Inflammatory macrophage treated with lipopolysaccharide for 4 hours (primary cell): ENCODE measurements at places on chromosomes 12 and 14.

DNA sequence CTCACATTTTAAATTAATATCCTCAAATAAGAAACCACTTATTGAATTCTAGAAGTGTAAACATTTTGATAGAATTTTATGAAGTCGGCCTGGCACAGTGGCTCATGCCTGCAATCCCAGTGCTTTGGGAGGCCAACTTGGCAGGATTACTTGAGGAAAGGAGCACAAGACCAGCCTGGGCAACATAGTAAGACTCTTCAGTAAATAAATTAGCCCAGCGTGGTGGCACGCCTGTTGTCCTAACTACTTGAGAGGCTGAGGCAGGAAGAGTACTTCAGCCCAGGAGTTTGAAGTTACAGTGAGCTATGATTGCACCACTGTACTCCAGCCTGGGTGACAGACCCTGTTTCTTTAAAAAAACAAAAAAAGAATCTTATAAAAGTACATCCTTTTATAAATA is 8.9 kb upstream of the ZNF410 start:
- DNase-seq, result no peak

DNA sequence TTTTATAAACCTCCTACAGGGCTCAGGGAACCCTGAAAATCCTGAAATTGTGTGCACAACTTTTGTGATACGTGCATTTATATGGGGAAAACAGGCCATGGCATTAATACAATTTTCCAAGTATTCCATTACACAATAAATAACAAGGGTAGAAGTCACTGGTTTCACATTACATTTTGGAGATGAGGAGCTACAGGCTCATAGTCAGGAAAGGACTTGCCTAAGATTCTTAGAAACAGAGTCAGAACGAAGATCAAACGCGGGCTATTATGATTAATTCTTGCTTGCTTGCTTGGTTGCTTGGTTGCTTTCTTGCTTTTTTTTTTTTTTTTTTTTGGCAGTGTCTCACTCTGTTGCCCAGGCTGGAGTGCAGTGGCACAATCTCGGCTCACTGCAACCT is 16.7 kb downstream of the NOS1 start:
- no peak for DNase-seq

DNA sequence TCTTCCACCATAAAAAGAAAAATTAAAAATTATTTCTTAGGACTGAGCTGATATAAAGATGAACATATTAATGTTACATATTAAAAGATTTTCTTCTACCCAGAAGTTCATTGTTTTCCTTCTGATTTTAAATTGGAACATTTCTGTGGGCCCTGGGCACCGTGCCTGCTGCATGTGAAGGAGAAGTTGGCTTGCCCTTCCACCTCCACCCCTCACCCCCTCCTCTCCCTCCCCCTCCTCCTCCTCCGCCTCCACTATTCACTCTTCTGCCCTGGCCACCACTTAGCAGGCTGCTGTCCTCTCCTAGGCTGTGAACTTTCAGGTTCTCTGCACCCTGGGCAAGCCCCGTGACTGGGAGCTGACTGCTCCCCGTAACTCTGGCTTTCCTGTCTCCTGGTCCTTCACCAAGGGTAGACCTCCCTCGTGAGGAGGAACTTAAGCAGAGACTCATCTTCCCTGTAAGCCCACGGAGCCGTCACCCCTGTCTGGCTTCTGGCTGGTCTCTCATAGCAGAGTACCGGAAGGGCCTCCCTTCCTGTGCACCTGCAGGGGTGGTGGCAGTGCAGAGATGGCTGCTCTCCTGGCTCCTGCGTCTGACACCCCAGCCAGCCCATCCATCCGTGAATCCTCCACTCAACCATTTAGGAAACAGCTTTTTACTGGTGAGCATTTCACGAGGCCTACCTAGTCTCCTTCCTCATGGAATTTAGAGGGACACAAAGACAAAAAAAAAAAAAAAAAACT is 12.8 kb downstream of the TUNAR start:
- no peak for DNase-seq

DNA sequence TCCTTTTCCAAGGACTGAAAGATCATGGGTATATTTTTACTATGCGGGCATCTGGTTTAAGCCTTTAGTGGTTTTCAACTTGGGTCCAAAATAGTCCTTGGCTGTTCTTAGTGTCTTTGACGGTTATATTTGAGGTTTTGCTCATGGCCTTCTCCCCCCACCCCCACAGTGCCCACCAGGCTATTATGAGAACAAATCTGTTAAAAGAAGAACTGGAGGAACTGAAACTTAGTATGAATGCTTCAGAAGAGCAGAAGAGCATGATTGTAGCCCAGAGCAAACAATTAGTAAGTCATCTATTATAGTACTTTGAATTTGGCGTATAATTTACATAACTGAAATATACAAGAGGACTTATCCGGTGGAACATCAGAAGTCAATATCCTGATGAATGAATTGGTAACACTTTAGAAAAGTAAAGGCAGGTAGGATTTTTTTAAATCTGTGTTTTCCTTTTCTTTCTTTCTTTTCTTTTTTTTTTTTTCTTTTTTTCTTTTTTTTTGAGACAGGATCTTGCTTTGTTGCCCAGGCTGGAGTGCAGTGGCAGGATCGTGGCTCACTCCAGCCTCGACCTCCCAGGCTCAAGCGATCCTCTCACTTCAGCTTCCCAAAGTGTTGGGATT is 71.8 kb upstream of the BCAT1 start:
- DNase-seq, result no peak

- DNase-seq, result no peak
Observed at GRCh38 chr14:104598039-104598909, 6.3 kb downstream of the TMEM179 start.
